ENCODE measurements at places on chromosomes 4 and X.

DNA sequence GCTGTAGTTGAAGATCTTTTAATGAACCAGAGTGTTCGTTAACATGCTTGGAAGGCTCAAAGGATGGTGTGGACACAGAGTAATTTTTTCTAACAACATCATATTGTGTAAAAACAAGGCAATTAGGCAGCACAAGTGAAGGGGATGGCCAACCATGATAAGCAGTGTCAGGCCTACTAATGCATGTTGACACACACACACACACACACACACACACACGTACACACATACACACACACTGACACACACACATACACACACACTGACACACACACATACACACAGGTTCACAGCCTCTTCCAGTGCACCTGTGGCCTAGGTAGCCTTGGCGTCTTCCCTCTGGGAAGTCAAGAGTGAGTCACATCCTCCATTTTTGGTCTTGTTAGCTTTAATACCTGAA, at the start of gene SUPT20HL1:
Gene SUPT20HL1, plus strand, starts transcription at position 368 of the 400 bp plus-strand sequence. CDS start 2,122 bp downstream, outside the sequence.
- no peak for DNase-seq

- no peak for DNase-seq
These were observed 2387.7 kb upstream of the TENM3 start for GRCh38 chr4:179855469-179855868.

DNA sequence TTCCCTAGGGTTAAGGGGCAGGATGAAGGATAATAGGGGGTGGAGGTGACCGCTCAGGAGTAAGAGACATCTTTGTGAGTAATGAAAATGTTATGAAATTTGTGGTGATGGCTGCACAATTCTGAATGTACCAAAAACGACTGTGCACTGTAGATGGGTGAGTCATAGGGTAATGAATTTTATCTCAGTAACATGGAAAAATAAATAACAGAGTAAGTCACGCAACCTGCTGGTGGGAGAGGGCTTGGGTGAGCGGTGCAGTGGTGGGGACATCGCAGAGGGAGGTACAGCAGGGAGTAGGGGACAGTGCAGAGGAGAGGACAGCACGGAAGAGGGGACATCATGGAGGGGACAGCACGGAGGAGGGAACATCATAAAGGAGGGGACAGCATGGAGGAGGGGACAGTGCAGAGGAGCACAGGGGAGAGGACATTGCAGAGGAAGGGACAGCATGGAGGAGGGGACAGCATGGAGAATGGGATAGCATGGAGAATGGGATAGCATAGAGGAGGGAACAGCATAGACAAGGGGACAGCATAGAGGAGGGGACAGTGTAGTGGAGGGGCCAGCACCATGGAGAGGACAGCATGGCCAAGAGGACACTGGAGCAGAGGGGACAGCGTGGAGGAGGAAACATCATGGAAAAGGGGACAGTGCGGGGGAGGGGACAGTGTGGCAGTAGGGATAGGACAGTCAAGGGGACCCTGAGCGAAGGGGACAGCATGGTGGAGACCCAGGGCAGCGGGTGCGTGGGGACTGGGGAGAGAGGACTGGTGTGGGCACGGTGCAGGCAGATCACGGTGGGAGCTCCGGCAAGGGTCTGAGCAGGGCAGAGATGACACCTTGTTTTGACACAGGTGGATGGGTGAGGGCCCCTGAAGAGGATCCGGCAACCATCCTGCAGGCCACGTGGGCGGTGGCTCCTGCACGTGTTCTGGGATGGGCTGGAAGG, 68.5 kb upstream of the MXD4 start:
- peak; percentile 92 for DNase-seq

GRCh38 chr4:173860094-173860493, 330.1 kb upstream of the HAND2 start:
- no peak for DNase-seq

- DNase-seq, result peak; percentile 73
These were observed 9.8 kb upstream of the ATP2B3 start for GRCh38 chrX:153507484-153508178.

DNA sequence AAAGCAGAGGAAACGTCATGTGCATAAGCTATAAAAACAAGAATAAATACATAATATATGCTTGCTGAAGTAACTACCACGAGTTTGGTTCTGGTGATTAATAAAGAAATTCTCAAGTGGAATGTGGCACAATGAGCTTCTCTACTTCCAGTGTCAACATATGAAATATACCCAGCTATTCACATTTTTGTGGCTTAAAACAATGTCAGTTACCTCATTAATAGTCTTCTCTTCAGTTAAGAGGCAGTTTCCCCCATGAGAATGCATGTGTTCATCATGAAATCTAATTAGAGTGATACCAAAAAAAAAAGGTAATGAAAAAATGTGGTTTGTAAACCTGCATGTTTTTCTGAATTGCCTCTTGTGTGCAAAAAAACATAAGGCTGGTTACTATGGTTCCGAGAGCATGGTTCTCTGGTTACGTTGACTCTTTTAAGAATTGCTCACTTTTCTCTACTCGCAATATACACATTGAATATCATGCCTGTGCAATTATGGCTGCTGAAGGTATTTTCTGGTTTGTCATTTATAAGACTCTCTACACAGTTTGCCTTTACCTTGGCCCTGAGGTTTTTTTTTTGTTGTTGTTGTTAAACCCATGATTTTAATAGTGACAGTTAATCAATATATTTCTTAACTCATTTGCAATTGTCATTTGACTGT, 108.2 kb downstream of the PCDH7 start:
- DNase-seq, result peak; percentile 16

GRCh38 chr4:113537628-113538027, 223.9 kb downstream of the CAMK2D start:
- no peak for DNase-seq

- DNase-seq, result no peak
These were observed 90.6 kb upstream of the CBR4 start for GRCh38 chr4:169100670-169101101.

GRCh38 chr4:119005928-119006460, 117.3 kb downstream of the SYNPO2 start:
- DNase-seq, result no peak

DNA sequence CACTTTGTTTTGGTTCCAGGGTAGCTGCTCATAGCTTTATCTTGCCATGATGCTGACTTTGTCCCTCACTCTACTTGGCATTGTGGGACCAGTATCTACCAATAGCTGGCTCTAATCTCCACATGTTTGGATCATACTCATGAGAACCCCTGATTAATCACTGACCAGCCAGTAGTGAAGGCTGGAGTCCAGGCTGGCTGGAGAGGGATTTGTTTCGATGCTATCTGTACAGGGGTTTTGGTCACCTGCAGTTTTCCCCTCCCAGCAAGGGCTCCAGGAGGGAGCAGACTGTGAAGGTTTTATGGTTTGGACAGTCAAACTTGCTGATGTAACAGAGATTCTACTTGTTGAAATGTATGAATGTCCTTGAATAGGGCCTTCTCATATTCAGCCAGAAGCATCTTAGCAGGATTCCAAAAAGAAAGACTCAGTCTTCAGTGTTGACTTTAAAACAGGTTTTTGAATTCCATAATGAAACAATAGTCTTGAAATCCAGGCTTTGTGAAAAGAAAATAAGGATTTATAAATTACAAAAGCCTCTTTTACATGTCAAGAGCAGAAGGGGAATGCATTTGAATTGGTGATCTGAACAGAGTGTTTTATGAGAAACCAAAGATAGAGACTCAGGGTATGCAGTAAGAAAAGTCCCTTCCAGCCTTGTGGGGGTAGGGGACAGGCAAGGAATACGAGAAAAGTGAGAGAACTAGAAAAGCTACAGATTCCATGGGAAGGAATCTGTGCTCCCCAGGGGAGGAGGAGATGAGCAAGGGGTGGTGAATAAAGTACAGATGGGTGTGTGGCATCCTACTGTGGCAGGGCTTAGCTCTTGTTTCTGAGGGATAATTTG, 103.1 kb upstream of the SHISA3 start:
- no peak for DNase-seq

GRCh38 chrX:17584248-17584681, 153.0 kb upstream of the SCML1 start:
- peak; percentile 23 for DNase-seq

GRCh38 chr4:71545168-71545567, 206.3 kb downstream of the SLC4A4 start:
- DNase-seq, result peak; percentile 7

DNA sequence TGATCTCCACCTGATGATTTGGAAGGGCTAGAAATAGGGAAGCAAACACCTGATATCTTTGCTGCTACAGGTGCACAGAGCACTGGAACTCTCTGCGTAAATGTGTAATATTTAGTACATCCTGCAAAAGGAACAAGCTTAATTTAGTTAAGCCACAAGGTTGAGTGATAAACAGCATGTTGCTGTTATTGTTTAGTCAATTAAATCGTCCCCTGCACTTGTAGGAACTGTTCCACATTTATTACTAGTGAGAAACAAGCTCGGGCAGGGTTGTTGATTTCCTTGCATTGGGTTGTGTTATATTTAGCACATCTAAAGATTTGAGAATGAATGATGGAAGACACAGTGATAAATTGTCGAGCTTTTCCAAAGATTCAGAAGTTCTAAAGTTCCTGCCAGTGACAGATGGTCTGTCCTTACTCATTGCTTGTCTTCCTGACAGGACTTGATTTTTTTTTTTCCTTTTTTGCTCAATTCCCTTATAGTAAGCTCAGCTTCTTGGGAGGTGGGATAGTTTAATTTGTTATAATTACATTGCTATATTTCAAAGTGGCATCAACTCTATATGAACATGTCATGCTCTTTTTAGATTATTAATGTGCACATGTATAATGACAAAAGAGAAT, 627.0 kb upstream of the ATOH1 start:
- no peak for DNase-seq

- DNase-seq, result no peak
These were observed 586.1 kb downstream of the ADGRL3 start for GRCh38 chr4:61786211-61786610.

DNA sequence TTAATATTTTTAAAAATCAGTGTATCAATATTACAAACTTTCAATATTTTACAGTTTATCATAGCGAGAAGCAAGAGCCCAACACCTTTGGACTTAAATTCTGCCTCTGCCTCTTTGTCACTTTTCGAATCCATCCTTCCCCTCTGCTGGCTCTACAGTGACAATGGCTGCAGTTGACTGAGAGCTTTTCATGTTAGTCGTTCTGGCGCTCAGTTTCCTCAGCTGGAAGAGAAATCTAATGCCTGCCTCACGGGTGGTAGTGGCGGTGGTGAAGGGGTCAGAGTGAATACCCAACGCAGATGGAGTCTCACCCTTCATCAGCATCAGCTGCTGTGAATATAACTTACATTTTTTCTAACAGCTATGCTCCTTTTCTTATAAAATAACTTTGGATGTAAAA, 144.8 kb downstream of the NWD2 start:
- DNase-seq, result no peak

GRCh38 chrX:124035657-124036056, 74.2 kb downstream of the STAG2 start:
- DNase-seq, result no peak

GRCh38 chr4:122542411-122543236, 78.2 kb downstream of the IL21 start:
- DNase-seq, result peak; percentile 85

- DNase-seq, result no peak
These were observed 73.6 kb downstream of the C4orf46 start for GRCh38 chr4:158597879-158598596.

GRCh38 chr4:119179011-119179410, 33.5 kb upstream of the USP53 start:
- DNase-seq, result no peak

GRCh38 chr4:183639291-183639690, 19.7 kb downstream of the RWDD4 start:
- DNase-seq, result no peak

DNA sequence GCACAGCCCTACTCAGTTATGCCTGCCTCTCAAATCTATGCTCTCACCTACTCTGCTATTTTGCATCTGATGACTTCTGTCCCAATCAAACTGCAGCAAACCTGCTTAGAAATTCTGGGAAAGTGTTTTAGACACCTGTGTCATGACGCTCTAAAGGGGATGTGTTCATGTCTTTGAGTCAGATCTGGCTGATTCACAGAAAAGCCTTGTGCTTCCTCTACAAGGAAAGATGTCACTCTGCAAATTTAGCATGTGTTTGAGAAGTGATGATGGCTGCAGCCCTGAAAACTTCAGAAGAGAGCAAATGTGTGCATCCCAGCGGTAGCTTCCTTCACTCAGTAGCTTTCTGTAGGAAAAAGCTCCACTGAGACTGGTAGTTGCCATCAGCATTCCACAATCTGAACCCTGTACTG, 235.4 kb downstream of the MGST2 start:
- DNase-seq, result no peak

- DNase-seq, result no peak
These were observed 68.1 kb upstream of the FTHL17 start for GRCh38 chrX:31139961-31140360.

DNA sequence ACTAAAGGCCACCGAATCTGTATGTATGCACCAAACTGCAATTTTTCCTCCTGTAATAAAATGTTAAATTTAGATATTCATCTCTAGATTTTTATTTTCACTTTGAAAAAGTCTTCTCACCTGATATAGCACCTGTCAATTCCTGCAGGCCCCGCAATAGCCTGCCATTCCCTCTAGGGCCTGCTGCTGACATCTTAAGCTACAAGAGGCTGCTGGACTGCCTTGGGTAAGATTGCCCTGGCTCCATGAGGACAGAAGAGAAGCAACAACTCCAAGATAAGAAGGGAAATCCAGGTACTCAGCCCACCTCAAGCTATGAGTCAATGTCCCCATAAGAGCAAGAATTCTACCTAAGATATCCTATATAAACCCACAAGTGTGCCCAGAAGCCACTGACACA, 230.2 kb upstream of the AGTR2 start:
- no peak for DNase-seq

DNA sequence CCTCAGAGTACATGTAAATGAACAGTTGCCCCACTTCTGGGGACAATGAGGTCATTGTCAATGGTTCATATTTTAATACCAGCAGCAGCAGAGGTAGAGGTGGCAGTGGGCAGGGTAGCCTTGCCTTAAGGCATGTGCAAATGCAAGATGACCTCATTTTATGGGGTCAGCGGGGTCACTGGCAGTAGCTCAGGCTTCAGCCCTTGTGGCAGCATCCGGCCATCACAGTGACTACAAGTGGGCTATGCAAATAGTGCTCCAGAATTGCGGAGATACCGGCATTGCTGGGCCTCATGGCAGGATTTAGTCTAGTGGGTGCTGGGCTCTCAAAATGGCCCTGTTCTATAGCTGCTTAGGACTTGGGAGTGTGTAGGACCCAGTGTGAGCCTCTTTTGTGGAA, 144.7 kb downstream of the FAM47A start:
- DNase-seq, result no peak

DNA sequence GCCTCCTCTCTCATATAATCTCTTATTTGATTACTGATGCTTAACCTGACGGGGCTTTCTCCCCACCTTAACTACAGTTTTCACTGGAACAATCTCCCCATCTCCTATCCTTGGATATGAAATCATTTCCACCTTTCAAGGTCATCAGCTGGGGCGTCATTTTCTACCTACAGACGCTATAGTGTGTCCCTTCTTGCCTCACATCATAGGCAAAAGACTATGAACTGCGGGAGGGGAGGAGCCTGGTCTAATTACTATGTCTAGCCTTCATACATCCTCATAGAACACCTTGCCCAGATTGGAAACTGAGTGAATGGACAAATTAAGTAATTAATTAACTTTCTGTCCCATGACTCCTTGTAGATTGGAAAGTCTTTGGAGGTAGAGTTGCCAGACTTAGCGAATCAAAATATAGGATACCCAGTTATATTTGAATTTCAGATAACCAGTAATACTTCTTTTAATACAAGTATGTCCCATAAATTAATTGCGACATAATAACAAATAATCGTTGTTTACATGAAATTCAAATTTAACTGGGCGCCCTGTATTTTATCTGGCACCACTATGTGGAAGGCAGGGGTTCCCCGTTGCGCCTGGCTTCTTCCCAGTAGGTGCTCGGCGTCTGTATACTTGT, 752 bp upstream of the ATP6AP2 start:
- no peak for DNase-seq

GRCh38 chr4:74042681-74043080, 4.2 kb upstream of the CXCL3 start:
- DNase-seq, result no peak
